ENCODE measurements at places on chromosomes 5 and 9. TPM values are rescaled to one million over a fixed set of nuclear protein-coding genes. Genes with fewer than 3 reads are reported as not detected.

CAMK2A gene
- polyA plus RNA-seq: 0.90 TPM

HSD17B4 gene
- polyA plus RNA-seq: 212 TPM

SPZ1 gene
- not detected for polyA plus RNA-seq

RUFY1 gene
- 48.5 TPM for polyA plus RNA-seq

HACD4 gene
- polyA plus RNA-seq: 1.3 TPM

GMCL2 gene
- not detected for polyA plus RNA-seq

PCA3 gene
- polyA plus RNA-seq: 0.11 TPM

Measured in kidney (tissue), 22 donors.